SW 1271 (cell line): ENCODE measurements at places on chromosomes 1 and 21.
A peak's percentile ranks its signal among the peaks of the same experiment; 100 is the strongest.

DNA sequence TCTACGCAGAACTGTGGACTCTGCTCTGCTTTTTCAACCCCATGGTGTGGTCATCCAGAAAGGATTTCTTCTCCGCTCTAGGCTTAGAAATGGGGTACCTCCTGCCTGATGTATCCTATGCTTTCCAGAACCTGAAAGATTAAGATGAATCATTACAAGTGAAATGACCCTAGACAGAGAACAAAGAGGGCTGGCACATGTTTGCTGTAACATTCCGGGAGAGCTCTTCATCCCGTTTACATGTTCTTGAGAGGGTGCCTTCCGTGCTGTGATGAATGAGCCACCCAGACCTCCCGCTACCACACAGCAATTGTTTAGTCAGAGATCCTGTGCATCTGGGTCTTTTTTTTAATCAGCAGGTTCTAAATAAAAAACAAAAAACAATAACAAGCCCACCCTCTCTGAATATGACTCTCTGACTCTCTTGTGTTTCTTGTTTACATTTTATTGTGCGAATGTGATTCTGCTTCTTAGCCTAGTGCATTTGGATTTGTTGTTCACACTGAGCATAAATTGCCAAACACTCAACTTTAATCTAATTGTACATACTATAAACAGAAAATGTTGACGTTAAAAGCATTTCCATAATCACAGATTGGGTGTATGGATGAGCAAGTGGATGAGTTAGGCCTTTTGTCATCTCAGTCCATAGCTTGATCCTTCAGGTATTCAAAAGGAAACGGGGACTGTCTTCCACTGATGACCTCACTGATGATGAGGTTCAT lies 87.1 kb downstream of the GPR88 start:
- no peak for DNase-seq

GRCh38 chr1:229087339-229087738 lies 183.6 kb upstream of the RAB4A start:
- no peak for DNase-seq

- no peak for DNase-seq
These were observed 11.0 kb upstream of the ATP1A1 start for GRCh38 chr1:116362050-116362449.

DNA sequence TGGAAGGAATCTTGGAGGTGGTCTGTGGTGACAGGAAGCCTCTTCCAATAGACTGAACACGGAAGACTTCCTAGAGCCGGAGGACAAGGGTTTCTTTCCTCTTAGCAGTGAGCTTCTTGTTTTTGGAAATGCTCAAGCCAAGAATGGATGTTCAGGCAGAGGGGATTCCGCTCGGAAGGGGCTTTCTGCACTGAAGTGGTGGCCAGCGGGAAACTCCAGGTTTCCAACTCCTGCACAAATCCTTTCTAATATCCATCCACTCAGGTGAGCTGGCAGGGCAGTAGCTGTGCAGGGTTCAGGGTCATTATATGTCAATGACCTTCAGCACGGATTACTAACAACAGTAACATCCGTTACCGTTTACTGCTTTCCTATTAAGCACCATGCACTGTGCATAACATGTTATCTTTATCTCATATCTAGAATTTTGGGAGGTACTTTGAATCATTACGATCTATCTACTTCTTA lies 573 bp upstream of the CPT2 start:
- no peak for DNase-seq

GRCh38 chr1:28394136-28394535 lies 24.6 kb downstream of the PHACTR4 start:
- no peak for DNase-seq

DNA sequence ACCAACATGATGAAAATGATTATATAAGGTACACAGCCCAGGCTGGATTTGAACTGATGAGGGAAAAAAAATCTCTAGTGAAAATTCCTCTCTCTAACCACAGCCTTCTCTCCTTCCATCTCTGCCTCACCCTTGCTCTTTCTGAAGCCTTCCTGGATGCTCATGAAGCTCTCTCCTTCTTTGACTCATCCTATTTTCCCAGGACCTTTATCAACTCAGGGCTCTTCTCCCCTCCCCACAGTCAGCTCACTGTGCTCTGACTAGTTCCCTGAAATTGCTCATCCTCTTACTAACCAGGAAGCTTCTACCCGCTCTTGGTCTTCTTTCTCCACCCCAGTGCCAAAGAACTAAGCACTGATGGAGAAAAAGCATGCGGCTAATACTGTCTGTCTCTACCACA lies 46.4 kb upstream of the ERG start:
- DNase-seq, result no peak

GRCh38 chr1:63937461-63938022 lies 163.7 kb downstream of the ROR1 start:
- DNase-seq, result no peak

- DNase-seq, result no peak
These were observed 48.4 kb downstream of the CAPZB start for GRCh38 chr1:19436716-19437476.

DNA sequence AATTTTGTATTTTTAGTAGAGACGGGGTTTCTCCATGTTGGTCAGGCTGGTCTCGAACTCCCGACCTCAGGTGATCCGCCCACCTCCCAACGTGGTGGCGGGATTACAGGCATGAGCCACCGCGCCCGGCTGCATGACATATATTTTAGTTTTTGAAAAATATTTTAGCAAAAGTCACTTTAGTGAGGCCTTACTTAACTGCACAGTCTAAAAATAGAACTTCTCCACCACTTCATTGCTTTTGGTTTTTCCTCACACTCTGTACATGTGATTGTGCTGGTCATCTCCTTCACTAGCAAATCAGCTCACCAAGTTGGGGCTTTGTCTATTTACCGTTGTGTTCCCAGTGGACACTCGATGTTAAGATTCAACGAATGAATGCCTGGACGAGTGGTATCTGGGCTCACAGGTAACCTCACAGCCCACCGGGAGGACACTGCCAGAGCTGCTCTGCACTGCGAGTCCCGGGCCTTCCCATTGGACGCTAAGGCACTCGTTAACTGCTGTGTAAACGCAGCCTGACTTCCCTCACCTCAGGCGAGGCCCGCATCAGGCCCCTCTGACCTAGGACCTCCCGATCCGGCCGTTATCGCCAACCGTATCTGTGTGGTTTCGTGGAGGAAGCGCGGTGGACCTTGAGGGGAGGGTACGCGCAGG lies 14.0 kb upstream of the ZNF692 start:
- peak; percentile 68 for DNase-seq

DNA sequence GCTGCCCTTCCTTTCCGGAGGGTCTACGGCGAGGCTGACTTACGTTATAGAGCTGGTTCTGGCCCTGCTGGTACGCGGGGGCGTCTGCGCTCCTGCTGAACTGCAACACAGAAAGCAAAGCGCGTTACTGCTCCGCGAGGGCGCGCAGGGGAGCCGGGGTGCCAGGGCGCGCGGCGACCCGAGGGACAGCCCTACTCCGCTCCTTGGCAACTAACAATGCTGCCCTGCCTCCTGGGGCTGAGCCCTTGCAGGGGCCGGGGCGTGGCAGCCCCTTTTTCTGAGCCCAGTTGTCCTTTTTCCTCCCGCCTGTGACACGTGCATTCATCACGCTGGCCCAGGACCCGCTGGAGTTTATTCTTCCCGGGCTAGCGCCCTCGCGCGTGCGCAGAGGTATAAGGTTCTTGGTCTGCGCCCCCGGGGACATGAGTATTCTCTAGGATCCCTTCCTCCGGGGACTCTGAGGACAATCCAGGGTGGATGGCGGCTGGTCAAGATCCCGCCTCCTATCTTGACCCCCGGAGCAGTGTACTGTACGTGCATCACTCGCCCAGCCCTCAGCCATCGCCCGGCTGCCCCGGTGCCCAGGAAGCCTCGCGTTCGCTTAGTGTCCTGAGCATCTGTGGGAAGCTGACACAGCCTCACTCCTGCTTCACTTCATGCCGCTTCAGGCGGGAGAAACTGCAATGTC lies 78.9 kb downstream of the CD247 start:
- DNase-seq, result no peak
